ENCODE measurements at places on chromosomes 1 and 21.

DNA sequence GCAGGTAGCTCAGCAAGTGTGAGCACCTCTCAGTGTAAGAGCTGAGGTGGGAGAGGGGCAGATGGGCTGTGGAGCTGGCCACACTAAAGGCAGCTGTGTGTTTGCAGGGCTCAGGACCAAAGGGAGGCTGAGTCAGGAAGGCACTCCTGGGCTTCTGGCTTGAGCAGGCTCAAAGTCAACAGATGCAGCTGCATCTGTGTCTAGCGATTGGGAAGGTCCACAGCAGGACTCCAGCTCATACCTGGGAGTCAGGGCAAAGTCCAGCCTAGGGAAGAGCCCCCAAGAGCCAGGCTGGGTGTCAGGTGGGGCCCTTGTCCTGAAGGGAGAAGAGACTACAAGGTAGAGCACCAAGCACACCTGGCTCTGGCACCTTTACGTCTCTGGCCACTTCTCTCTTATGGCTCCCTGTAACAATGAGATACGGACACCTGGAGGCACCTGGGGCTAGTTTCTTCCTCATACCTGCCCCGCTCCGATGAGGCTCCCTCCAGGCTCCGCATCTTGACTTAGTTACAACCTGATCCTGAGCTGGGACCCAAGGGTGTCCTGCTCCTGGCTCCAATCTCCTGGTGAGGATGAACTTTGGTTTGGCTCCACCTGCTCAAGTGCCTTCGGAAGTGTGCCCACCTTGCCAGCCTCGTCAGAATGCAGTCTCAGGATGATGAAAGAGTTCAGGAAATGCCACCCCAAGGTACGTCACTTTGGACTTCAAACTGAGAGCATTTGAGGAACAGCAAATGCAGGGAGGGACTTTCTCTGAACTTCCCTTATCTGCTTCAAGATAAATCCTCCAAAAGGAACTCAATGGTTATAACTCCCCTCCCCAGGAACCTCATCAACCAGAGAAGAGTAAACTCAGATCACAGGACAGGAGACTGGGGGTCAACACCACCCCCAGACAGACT, 21.5 kb upstream of the SLC2A1 start:
- peak; percentile 22 for DNase-seq

GRCh38 chr21:37704751-37705150, 211.5 kb downstream of the KCNJ6 start:
- no peak for DNase-seq

GRCh38 chr1:53643881-53644390, 95.0 kb downstream of the GLIS1 start:
- DNase-seq, result no peak

GRCh38 chr21:44749759-44750674, 38.6 kb upstream of the TSPEAR start:
- no peak for DNase-seq

- DNase-seq, result peak; percentile 62
Measured at GRCh38 chr1:48203287-48203900, 19.1 kb upstream of the SLC5A9 start.

GRCh38 chr1:206909161-206909882, 12.1 kb downstream of the IL24 start:
- DNase-seq, result no peak

DNA sequence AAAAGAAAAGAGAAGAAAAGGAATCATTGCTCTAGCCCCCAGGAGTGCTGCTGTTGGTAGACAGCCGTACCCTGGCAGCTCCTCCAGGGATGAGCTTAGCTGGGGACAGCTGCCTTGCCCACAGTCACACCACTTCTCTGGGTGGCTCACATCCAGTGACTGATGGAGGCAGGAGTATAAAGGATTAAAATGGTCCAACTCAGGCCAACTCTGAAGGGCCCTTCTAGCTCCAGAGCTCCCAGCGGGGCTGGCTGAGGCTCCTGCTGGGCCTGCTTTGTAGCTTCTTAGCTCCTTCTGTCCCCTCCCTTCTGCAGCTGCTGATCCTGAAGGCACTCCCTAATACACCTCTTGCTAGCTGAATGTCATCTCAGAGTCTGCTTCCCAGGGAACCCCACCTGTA, 4.4 kb downstream of the CITED4 start:
- DNase-seq, result no peak

GRCh38 chr1:97170300-97170699, 448.7 kb downstream of the PTBP2 start:
- no peak for DNase-seq

DNA sequence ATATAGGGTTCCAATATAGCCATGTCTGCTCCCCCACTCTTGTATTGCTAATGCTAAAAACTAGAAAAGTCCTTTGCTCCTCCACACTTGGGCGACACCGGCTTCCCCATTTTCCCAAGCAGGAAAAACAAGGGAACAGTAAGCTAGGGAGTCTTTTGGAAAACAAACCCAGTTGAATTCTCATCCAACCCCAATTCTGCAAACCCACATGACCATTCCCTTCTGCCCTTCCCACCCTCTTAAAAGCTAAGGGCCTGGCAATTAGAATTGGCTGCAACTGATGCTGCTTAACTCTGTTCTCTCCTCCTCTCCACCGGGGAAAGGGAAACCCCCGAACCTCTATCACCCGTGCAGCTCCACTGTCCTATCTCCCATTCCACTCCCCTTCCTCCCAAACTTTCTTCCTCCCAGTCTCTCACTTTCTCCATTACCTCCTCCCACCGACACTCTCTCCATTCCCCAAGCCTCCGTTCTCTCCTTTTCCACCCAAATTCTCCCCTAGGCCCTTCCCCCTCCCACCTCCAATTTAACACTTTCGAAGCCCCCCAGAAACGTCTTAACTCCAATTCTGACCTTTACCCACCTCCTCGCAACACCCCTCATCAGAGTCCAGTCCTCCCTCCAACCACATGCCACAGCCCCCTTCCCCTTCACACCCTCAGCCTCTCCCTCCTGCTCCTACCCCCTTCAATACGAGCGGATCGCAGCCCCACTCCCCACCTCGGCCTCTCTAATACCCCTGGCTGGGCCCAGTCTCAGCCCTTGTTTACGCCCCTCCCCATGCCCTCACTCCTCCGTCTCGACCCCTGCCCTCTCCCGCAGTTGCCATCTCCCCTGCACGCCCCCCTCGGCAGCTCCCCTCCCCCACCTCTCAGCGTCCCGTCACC, 701 bp downstream of the DEDD start:
- DNase-seq, result peak; percentile 34

- DNase-seq, result no peak
Measured at GRCh38 chr1:81387446-81387845, 413.3 kb upstream of the ADGRL2 start.

GRCh38 chr1:47991187-47991586, 6.0 kb downstream of the TRABD2B start:
- DNase-seq, result no peak

DNA sequence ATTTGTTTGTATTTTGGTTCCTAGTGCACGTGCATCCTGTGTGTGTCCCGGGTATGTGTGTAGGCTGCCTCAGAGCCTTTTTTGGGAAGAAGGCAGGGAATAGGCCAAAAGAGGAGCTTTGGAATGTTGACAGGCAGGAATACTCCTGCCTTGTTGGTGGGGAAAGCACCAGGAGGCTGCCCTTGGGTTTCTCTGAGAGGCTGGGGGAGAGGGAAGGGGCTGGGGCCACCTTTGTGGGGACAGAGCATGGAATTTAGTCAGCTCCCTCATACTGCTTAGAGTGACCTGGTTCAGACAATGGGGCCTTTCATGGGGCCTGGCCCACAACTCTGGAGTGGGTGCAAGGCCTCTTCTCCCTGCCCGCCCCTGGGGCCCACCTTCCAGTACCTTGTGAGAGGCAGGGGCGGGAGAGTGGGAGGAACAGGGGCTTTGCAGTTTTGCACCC, 31.3 kb downstream of the ACOT11 start:
- DNase-seq, result no peak

All from Kasumi-1 (cell line).